CD14-positive monocyte (primary cell): ENCODE measurements at places on chromosomes 13 and 19. TPM values are rescaled to one million over a fixed set of nuclear protein-coding genes. Genes with fewer than 3 reads are reported as not detected.

NAPSA gene
- polyA plus RNA-seq, result 0.52 TPM

IGFL4 gene
- not detected for polyA plus RNA-seq

PRODH2 gene
- not detected in 2 replicates for polyA plus RNA-seq

SULT2B1 gene
- polyA plus RNA-seq, result 0.09 and 0.10 TPM in 2 replicates

STARD13 gene
- polyA plus RNA-seq, result 0.47 and 0.69 TPM in 2 replicates

ZNF580 gene
- 9.7 TPM for polyA plus RNA-seq

C1QTNF9 gene
- polyA plus RNA-seq, result not detected

SPACA6 gene
- polyA plus RNA-seq, result 4.6 and 5.1 TPM in 2 replicates

ZNF175 gene
- 0.39 TPM for polyA plus RNA-seq

FGF21 gene
- not detected for polyA plus RNA-seq

STK24 gene
- polyA plus RNA-seq, result 41.0 and 59.8 TPM in 2 replicates
